A549 (cell line): ENCODE measurements at places on chromosomes 5 and 9.

GRCh38 chr5:145629047-145629446 is 206.1 kb downstream of the PRELID2 start:
- no peak for DNase-seq

DNA sequence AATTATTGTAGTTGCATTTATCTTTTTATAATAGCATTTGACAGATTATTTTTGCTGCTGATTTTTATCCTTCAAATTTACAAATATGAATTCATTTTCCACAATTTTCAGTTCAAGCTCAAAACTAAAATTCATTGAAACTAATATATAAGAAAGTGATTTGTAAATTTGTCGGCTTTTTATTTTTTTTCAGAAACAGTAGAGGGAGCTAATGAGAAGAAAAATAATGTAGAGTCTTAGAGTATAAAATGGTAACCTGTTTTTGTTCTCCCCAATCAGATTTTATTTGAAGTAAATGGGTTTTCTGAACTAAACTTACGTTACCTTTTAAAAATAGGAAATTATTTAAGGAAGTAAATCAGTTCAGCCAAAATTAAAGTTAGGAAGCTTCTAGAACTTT is 19.2 kb downstream of the PRRC1 start:
- no peak for DNase-seq

DNA sequence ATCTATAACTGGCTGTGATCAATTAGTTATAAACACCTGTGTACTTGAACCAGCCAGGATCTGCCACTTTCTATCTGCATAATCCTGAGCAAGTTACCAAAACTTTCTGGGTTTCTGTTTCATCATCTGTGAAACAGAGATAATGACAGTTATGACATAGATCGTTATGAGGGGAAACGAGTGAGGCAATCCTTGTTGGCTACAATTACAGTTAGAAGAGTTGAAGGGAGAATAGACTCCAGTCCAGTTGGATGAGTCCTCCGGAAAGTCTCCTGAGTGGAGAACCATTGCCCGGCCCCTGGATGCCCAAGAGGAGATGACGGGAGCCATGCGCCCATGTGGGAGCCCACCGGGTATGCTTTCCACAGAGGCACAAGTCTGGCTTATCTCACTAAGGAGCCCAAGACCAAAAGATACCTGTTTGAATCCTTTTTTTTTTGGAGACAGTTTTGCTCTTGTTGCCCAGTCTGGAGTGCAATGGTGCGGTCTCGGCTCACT is 4.5 kb downstream of the PDE6A start:
- no peak for DNase-seq

- DNase-seq: no peak
Observed at GRCh38 chr5:122311497-122311960, 508 bp upstream of the SNCAIP start.
